Stimulated activated CD8-positive, alpha-beta memory T cell treated with anti-CD3 and anti-CD28 coated beads, Interleukin-2, amount 100 ng/mL, for 1 hour (primary cell): ENCODE measurements at places on chromosomes 6 and 20.

DNA sequence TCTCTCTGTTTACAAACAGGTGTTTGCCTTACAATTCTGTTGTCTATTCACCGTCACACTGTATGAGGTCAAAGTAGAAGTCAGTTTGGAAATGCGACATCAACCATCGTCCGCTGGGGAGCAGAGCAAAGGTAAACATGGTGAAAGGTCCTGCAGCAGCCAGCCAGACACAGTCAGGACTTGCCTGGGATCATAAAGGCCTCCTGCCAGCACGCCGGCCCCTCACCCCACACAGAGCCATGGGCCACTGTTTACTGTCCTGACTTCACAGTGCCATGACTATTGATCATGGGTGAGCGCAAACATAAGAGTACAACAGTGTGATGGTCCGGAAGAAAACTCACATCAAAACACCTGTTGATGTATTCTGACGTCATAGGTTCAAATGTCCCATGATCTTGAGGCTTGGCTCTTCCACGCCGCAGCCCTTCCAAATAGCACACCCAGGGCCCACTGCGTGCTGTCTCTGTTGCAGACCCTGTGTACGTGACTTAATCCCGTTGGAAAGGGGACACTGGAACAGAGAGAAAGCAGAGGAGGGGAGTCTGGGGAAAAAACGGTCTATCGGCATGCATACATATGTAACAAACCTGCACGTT is 16.9 kb upstream of the PPP1R3G start:
- DNase-seq = no peak

GRCh38 chr6:140047321-140047720 is 672.9 kb upstream of the CITED2 start:
- no peak for DNase-seq

- DNase-seq = no peak
Measured at GRCh38 chr20:4366076-4366475, 350.7 kb upstream of the RNF24 start.

- no peak for DNase-seq
Measured at GRCh38 chr20:57241363-57241991, 25.0 kb downstream of the BMP7 start.

- no peak for DNase-seq
Measured at GRCh38 chr6:38933426-38933825, 115.2 kb upstream of the GLP1R start.

GRCh38 chr6:23175391-23175790 is 606.0 kb downstream of the HDGFL1 start:
- no peak for DNase-seq

GRCh38 chr6:45988635-45989034 is 27.0 kb downstream of the CLIC5 start:
- DNase-seq = no peak

GRCh38 chr6:160154471-160154870 is 32.9 kb downstream of the SLC22A1 start:
- DNase-seq = no peak

DNA sequence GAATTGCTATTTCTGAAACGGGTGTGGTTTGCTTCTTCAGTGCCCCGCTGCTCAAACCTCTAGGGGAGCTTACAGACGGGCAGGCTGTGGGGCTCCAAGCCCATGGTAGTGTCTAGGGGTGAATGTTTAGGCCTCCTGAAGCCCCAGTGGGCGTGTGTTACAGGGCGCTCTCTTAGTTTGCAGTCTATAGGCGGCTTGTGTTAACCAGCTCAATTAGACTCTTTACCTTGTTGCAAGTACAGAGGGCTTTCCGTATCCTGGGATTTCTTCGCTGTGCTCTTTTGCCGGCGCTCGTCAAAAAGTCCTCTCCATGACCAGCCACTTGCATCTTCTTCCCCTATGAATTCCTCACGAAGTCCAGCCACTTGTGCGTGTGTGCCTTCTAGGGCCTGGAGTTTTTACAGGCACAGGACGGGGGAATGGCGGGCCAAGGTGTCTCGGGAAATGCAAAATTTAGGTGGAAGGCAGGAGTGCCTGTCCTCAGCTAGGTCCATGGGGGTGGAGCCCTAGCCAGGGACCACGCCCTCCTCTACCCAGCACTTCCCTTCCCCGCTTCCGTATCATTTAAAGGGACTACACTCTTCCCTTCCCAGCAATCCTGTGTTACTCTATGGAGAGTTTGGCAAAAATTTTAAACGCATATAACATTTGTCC is 94.5 kb downstream of the HTR1B start:
- DNase-seq = no peak

DNA sequence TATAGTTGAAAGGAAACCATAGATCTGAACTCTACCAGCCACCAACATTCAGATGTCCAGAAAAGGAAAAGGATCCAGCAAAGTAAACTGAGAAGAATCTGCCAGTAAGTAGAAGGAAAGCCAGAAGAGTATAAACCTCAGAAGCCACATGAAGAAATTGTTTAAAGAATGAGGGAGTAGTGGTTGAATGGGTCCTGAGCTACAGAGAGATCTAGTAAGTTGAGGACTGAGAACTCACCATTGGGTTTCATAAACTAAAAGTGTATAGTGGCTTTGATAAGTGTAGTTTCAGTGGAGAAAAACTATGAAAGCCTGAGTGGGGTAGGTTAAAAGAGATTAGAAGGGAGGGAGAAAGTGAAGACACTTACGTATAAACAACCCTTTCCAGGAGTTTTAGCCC is 32.0 kb upstream of the SUMO4 start:
- no peak for DNase-seq

- no peak for DNase-seq
Measured at GRCh38 chr6:79928478-79928998, 18.8 kb downstream of the ELOVL4 start.

- DNase-seq = no peak
Measured at GRCh38 chr6:56040223-56040622, 164.8 kb upstream of the BMP5 start.

DNA sequence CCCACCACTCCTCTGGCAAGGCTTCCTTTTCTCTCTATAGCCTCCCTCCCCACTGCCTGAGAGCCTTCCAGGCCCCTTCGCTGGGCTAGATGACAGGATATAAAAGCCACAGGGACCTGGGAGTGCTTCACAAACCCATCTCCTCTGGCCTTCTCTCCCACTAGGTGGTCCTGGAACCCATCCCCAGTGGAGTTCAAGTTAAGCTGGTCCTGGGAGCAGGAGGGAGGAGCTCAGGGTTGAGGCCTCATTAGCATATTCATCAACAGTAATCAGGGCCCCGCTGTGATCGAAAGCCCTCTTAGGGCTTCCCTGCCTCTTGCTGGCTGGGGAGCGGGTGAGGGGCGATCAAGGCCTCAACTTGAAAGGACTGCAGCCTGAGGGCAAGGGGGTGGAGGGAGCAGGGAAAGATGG is 9.1 kb downstream of the EBF4 start:
- no peak for DNase-seq

DNA sequence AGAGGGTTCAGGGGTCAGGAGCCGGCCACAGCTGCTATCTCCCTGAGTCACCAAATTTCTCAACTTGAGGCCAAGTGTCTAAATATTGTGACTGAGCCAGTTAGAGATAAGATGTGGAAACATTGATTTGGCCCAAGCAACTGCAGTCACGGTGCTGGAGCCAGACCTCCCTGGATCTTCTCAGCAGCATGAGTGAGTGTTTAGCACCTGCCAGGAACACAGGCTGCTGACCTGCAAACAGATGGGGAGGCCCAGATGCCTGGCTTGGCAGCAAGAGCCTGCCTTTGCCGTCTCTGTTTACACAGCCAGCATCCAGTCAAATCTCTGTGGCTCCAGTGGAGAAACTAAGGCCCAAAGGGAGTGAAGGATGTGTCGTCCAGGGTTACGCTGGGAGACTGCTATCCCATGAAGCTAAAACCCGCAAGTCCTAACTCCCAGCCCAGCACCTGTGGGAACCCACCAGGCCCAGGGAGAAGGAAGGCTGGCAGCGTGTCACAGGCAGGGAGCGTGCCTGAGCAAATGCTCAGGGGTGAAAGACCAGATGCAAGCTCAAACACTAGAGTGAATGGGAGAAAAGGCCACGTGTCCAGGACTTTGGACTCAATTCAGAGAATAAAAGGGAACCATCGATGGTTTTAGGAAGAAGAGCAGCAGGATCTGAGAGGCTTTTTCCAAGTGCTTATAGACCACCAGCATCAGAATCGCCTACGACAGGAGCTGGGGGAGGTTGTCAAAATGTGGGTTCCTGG is 15.9 kb upstream of the PTGIS start:
- DNase-seq = no peak

- no peak for DNase-seq
Measured at GRCh38 chr6:159359581-159360297, 190.5 kb downstream of the FNDC1 start.

- no peak for DNase-seq
Measured at GRCh38 chr6:29749308-29749662, 26.1 kb downstream of the HLA-F start.

DNA sequence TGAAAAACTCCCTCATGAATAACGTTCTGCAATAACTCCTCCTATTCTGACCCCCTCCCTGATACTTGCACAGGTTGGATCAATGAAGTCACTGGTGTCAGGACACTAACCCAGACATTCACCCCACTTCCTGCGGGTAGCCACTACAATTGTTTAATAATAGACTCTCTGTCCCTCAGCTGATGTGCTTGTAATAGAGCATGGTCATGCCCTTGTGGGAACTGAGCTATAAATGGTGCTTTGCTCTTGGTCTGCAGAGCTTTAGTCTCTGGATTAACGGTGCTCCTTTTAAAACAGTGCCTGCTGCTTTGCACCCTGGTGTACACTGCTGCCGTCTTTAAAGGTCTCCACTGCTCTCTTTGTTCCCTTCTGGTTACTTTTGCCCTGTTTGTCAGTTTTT is 127.3 kb downstream of the BACH2 start:
- no peak for DNase-seq

DNA sequence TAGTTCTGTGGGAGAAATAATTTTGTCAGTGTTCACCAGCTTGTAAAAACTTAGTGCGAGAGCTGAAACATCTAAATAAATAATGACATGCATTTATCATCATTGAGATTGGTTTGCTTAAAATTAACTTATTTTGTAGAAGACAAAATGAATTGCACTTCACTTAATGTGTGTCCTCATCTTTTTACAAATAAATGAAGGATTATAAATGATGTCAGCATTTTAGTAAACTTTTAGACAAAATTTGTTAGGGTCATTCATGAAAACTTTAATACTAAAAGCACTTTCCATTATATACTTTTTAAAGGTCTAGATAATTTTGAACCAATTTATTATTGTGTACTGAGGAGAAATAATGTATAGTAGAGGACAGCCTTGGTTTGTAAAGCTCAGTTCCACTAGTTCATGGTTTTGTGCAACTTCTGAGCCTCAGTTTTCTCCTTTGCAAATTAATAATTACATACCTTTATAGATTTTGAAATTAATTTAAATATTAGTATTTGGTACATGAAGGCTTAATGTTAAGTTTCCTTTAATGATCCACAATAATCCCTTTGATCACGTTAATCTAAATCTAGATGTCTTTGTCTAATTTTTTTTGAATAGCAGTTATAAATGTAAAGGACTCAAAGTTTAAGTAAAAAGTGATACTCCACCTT is 9.2 kb downstream of the LOC128125822 start:
- DNase-seq = no peak

DNA sequence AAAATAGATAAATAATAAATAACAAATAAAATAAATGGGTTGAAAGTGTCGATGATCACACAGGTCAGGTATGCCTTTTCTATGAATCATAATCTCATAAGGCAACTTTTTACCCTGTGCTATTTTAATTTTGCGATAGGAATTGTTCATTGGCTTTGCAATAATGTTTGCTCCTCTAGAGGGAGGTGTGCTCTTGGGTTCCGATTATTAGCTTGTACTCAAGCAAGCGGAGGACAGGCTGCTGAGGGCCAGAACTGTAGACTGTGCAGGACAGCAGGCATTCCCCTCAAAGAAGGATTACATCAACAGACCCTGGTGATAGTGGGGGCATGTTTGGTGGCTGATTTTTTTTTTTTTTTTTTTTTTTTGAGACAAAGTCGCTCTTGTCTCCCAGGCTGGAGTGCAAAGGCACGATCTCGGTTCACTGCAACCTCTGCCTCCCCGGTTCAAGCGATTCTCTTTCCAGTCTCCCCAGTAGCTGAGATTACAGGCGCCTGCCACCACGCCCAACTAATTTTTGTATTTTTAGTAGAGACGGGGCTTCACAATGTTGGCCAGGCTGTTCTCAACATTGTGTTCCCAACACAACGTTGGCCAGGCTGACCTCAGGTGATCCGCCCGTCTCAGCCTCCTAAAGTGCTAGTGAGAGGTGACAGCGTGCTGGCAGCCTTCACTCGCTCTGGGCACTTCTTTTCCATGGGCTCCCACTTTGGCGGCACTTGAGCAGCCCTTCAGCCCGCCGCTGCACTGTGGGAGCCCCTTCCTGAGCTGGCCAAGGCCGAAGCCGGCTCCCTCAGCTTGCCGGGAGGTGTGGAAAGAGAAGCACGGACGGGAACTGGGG is 35.6 kb downstream of the RIOK1 start:
- no peak for DNase-seq

GRCh38 chr6:13454286-13455221 is 32.8 kb downstream of the GFOD1 start:
- DNase-seq = peak; percentile 54

GRCh38 chr20:9508240-9508661 is 6.1 kb upstream of the LAMP5 start:
- no peak for DNase-seq

DNA sequence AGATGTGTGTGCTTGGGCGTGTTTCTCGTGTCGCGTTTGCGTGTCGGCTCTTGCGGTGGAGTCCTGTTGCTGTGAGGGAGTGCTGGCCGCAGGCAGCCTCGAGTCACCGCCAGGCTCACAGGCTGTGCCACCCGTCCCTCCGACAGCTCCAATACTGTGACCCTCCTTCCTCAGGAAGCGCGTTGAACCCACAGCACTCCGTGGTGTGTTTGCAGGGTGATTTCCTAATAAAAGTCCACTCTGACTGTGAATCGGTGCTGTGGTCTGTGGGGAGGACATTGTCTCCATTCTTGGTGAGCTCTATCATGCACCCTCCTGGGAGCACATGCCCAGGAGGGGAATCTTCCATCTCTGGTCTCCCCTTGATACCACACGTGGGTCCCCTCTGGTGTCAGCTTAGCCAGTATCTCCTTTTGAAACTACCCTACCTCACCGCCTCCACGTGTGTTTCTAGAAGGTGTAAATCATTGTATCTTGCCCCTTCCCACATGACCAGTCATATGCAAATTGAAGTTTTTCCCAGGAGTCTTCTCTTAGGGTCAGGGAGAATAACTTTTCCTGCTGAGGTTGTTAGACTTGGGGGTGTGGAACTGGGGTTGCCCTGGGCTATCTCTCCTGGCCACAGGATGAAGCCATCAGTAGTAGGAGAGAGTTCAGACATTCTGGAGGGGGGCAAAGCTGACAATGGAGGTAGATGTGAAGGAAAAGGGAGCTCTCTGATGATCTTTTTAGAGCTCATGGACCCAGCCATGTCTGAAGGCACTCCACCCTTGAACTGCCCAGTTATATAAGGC is 13.3 kb upstream of the PCMTD2 start:
- DNase-seq = no peak

DNA sequence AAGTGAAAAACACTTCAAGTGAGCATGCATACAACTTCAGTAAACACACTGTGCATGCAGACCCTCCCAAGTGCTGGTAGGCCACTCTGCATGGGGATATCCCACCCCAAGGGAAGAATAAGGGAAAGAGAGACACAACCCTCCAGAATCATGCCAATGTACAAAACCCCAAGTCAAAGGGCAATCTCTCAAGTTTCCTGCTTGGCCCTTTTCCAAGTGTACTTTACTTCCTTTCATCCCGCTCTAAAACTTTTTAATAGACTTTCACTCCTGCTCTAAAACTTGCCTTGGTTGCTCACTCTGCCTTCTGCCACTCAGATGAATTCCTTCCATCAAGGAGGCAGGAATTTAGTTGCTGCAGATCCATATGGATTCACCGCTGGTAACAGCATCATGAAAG is 205.7 kb upstream of the PROKR2 start:
- no peak for DNase-seq

GRCh38 chr6:56693246-56693607 is 50.5 kb upstream of the DST start:
- no peak for DNase-seq

GRCh38 chr6:153442096-153442495 is 311.0 kb upstream of the RGS17 start:
- DNase-seq = no peak
